ENCODE measurements at places on chromosomes 5 and 9. TPM values are rescaled to one million over a fixed set of nuclear protein-coding genes. Genes with fewer than 3 reads are reported as not detected.

SLC45A2 gene
- total RNA-seq: 1.0 TPM

PCDHB13 gene
- 1.2 TPM for total RNA-seq

LIFR gene
- 9.5 TPM for total RNA-seq

GRCh38 chr9:127561491-127562278 lies 50.4 kb upstream of the STXBP1 start:
- DNase-seq: peak; percentile 64

- DNase-seq: no peak
Observed at GRCh38 chr5:37615184-37615583, 224.7 kb downstream of the GDNF start.

DNA sequence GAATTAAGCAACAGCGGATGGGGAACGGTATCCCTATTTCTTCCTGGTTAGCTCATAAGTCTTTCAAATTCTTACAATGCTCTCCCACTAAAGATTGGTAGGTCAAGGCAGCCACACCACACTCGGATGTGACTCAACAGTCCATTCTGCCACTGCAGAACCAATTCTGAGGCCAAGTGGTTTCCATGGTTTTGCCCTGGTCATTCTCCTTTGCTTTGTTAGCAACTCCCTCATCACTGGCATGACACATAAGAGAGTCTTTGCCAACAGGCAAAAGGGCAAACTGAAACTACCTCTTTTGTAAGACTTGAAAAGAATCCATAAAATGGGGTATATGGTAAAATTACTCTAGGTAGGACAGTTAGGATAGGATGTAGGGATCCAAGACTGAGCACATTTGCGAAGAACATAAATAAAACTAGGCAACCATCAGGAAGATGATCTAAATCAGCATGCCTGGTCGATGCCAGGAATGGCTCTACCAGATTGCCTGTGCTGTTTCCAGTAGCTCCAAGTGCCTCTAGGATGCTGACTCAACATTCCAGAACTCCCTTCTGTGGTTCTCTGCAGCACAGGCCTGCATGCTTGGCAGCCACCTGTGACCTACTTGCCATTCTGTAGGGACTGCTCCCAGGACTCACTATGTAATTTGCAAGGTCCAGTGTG lies 105.4 kb downstream of the DCP2 start:
- DNase-seq: no peak

F12 gene
- total RNA-seq: 3.0 TPM

- DNase-seq: peak; percentile 37
Observed at GRCh38 chr9:135253305-135254004, 166.0 kb downstream of the OLFM1 start.

GRCh38 chr5:4384649-4385048 lies 755.5 kb upstream of the ADAMTS16 start:
- DNase-seq: no peak

- no peak for DNase-seq
Observed at GRCh38 chr5:165859251-165859650, 2353.8 kb downstream of the MAT2B start.

DNA sequence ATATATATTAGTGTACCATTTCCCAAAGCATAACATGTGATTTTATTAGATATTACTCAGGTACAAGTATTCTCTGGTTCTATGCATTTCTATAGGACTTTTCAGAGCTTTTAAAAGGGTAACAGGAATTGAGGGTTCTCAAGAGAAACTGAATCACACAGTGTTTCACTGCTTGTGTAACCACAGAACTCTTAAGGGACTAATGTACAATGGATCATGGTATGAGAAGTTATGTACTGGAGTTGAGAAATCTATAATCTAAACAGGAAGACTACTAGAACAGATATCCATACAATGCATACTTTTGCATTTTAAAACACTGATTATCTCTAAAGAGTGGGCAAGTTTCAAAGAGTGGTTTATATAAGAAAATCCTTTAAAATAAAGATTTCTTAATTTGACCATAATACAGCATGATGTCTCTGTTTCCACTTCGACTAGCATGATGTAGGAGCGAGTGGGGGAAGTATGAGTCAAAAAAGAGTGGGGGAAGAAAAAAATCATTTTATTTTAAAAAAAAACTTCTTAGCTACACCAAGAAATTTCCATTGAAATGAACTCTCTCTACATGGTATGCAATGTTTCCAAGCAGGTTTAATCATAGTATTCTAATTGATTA lies 183.5 kb downstream of the RFX3 start:
- DNase-seq: no peak

DNA sequence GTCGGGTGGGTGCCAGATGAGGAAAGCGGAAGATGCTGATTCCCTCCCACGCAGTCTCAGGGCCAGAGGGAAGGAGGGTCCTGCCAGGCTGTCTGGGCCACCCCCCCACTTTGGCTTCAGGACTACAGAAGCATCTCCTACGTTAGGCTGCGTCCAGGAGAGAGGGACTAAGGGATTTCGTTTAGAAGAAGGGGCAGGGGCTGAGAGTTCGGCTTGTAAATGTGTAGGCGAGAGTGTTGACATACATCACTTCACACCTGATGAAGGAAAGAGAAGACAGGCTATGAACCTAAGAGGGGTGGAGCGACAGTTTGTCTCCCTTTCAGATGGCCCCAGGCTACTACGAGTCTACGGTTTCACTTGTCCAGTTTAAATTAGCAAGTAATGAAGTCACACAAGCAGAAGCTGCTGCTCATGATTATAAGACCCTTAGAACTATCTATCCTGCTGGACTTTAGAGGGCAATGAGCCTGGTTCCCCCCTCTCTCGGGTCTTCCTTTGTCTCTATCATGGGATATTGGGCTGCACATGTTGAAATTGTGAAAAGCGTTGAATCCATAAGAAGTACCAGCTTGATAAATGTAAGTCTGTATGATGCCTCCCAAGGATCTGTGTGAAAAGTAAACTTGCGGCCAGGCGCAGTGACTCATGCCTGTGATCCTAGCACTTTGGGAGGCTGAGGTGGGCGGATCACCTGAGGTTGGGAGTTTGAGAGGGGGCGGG lies 193.0 kb downstream of the AOPEP start:
- no peak for DNase-seq

- no peak for DNase-seq
Observed at GRCh38 chr5:176524987-176525386, 12.2 kb downstream of the RNF44 start.

DNA sequence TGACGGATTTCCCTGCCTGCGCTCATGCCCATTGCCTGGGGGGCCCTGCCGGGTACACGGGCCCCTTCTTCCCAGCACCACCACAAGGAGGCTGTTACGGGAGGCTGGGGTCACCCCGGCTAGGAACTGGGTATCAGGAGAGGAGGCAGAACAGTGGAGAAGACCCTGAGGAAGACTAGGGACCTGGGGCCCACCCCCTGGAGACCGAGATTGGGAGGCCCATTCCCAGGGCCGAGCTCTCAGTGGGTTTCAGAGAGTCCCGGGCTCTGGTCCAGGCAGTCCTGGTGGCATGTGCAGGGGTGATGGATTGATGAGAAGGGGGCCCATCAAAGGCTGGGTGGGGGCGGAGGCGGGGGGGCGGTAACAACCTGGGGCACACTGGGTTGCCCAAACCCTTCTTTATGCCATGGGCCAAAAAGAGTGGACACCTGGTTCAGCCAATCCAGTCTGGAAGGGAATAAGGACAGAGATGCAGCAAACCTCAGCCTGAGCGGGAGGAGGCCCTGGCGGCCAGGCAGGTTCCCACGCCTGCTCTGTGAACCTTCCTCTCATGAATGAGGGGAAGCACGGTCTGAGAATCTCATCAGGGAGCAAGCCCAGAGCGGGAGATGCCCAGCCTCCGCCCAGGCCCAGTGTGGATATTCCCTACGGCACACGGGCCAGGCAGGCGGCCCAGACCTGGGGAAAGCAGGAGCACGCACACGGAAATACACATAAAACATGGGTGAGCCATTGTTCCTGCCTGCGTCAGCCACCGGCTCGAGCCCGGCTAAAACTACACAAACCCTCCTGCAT lies 785 bp upstream of the P4HA2 start:
- DNase-seq: peak; percentile 19

- no peak for DNase-seq
Observed at GRCh38 chr5:109611505-109611904, 78.2 kb upstream of the MAN2A1 start.

GRCh38 chr5:127260686-127261085 lies 29.9 kb upstream of the MEGF10 start:
- no peak for DNase-seq

DNA sequence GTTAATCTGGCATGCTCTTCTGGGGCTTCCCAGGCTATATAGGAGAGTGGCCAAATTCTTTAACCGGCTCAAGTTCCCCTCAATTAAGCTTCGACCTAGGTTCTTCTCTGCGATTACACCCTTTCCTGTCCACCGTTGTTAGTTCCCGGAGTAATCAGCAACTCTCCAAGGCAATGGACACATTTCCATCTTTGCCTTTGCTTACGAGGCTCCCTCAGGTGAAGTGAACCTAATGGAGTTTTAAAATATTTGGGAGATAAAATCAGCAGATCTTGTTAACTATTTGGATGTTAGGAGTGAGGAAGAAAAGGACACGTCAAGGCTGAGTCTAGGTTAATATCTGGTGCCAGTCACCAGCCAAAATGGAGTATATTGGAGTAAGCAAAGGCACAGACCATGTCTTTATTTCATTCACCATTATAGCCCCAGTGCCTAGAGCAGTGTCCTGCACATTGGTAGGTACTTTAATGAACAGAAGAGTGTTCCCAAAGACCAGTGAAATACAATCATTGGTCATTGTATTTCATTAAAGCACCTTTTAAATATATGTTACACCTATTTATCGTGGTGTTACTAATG lies 515 bp downstream of the UTP15 start:
- no peak for DNase-seq

DNA sequence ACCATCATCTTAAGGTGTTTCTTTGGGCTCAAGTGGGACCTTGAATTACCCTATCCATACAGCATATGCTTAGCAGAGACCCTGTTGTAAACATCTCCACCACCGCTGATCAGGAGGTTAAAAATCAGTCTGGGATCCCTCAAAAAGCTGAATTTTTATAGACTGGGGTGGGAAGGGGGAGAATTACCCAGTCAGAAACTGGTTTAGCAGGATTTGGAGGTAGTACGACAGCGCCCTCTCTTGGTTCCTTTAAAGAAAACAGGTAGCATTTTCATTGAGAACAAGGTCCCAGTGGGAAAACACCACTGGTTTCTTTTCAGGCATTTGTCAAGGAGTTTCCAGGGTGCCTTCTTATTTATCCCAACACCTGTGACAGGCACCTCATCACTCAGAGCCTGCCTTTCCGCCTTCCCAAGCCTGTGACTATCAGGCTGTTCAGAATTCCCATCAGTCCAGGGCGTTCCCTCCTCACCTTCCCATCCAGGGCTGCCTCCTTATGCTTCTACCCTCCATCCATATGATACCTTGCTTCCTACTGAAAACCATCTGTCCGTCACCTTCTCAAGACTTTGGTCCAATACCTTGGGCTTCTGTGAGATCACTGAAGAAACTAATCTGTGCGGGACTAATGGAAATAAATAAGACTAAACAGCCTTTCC lies 203.8 kb upstream of the RAI14 start:
- DNase-seq: peak; percentile 20

DNA sequence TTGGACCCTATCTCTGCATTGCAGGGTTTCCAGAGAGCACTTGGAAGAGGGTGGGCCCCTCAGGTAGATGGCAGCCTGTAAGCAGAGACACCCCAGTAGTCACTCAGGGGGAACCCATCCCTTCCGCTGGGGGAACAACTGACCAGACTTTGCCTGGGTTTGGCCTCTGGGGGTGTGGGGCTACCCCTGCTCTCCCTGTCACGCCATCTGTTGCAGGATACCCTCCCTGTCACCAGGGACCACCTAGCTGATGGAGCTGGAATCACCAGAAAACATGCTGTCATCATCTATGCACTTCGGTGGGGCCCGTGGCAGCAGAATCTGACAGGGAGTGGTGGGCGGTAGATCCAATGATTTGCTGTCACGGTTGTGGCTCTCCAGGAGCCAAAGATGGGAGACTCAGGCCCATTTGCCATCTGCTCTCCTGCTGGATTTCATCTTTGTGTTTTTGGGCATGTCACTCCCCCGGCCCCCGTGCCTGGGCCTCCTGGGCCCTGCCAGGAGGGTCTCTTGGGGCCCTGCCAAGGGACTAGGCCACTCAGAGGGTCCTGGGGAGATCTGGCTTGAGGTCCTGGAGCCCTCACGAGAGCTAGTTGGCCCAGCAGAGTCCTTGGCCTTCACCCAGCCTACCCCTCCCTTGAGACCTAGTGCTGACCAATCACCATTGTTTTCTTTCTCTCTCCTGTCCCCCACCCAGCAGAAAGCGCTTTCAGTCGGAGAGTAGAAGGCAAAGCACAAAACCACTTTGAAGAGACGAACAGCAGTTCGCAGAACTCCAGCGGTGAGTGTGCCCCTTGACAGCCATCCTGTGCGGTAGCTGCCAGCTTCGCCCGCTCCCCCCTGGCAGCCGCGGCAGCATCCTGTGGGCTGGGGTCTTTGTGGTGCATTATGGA lies 45.9 kb downstream of the AMBP start:
- DNase-seq: no peak

- DNase-seq: no peak
Observed at GRCh38 chr5:108720391-108720790, 27.3 kb upstream of the FER start.

- no peak for DNase-seq
Observed at GRCh38 chr5:6344593-6344989, 33.8 kb downstream of the MED10 start.

- DNase-seq: no peak
Observed at GRCh38 chr9:122695696-122696095, 20.8 kb downstream of the OR1L3 start.

GRCh38 chr9:16532272-16532671 lies 338.2 kb downstream of the BNC2 start:
- no peak for DNase-seq

JAKMIP2 gene
- 2.0 TPM for total RNA-seq

DNA sequence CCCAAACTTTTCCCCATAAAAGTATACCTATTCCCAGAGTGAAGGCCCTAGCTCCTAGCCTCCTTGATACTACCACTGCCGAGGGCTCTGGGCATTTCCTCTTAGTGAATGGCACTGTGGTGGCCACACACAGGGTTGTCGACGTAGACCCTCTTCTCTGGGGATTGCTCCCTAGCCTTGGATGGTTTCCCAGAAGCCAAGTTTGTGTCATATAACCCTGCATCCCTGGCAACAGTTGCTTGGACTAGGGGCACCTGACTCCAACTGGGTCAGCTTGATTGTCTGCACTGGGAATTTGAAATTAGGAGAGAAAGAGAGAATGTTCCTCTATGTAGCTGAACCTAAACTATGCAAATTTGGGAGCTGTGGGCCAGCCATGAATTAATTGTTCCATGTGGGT lies 32.3 kb upstream of the KIF2A start:
- no peak for DNase-seq

DNA sequence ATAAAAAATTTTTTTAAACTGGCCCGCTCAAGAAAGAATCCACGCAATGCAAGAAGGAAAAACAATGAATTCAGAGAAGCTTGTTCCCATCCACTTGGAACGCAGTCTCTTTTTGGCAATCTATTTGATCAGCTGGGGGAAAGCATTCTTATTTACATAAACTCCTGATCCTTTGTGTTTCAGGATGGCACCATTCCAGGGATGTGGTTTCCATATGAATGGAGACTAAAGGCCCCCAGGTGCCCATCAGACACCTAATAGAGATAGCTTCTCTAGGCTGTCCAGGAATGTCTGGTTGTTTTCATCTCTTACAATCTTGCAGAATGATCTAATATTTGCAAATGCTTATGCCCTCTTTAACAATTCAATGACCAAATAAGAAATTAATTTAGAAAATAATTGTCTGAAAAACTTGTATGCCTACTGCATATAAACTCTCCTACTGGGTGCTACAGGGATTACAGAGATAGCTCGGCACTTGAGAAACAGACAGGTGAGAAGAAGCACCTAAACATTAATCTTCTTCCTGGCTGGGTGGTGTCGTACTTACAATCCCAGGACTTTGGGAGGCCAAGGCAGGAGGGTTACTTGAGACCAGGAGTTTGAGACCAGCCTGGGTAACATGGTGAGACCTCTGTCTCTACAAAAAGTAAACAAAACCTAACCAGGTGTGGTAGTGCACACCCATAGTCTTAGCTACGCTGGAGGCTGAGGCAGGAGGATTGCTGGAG lies 3.0 kb upstream of the RASGRF2 start:
- DNase-seq: no peak
